Iris pigment epithelial cell (primary cell): ENCODE measurements at places on chromosomes 12 and 14.

GRCh38 chr14:73267474-73267873 is 30.2 kb downstream of the PAPLN start:
- no peak for DNase-seq

DNA sequence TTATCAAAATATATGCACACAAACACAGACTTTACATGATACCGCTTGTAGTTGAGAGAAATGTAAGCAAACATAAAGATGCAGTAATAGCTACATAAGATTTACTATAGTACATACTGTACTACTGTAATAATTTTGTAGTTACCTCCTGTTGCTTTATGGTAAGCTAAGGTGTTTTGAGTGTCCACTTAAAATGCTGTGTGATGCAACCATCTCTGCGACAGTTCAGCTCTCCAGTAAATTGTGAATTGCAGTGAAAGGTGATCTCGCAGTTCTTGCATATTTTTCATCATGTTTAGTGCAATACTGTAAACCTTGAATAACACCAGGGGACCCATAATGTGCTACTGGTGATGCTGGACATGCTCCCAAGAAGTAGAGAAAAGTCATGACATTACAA is 21.6 kb downstream of the ZC3H14 start:
- no peak for DNase-seq

GRCh38 chr14:96410119-96410518 is 18.2 kb downstream of the AK7 start:
- DNase-seq = no peak

DNA sequence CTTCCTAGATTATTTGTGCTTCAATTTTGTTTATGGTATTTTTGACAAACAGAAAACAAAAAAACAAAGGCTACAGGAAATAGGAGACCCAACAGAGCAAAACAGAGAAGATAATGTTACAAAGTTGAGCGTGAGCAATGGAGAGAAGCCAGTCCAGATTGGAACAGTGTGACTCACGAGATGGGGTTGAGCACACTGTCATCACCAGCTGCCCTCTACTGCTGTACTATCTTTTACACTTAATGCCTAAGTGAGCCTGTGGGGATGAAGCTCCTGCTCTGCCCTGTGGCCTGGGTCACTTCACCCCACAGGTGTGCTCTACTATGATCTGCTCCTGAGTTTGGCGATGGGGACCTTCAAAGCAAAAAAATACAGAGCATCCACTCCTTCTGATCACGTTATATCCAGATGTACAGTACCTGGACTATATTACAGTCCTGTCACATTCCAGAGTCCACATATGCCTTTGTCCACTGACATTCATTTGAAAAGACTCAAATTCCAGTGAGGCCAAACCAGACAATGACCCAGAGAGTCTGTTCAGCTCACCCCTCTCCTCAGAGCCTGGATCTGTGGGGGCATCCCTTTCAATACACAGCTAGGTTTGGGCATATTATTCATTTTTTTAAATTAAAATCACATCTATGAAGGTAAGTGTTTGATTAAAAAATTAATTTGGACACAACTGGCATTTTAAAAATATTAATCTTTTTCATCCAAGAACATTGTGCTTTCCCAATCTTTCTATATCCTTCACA is 4.4 kb downstream of the IPO8 start:
- DNase-seq = peak; percentile 89

- DNase-seq = no peak
Observed at GRCh38 chr12:121072147-121072546, 33.1 kb upstream of the OASL start.

DNA sequence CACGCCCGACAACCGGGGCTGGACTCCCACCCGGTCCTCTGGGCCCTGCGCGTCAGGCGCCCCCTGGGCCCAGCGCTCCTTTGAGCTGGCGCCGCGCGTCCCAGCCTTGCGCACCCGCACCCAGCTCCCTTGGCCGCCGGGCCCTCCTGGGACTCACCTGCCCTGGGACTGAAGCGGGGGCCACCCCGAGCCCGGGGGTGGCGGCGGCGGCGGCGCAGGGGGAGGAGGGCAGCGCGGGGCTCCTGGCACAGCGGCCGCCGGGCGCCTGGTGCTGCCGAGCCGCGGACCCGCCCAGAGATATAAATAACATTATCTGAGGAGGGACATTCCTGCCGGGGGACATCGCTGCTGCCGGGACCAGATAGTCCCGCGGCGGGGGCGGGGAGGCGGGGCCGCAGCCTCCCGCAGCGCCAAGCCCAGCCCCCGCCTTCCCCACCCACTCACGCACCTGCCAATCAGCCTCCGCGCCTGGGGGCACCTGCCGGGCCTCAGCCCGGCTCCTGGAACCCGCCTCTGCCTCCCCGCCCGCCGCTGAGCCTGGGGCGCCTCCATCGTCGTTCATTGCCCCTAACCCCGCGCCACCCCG is at the start of gene SPTB:
TSS of gene SPTB (minus strand) at position 273 of the 586 bp plus-strand sequence. CDS start 56,813 bp downstream, outside the sequence.
- DNase-seq = no peak

GRCh38 chr12:6534945-6535696 is 804 bp downstream of the GAPDH start:
- DNase-seq = peak; percentile 90

GRCh38 chr12:121766290-121767039 is 27.0 kb downstream of the RHOF start:
- DNase-seq = no peak

DNA sequence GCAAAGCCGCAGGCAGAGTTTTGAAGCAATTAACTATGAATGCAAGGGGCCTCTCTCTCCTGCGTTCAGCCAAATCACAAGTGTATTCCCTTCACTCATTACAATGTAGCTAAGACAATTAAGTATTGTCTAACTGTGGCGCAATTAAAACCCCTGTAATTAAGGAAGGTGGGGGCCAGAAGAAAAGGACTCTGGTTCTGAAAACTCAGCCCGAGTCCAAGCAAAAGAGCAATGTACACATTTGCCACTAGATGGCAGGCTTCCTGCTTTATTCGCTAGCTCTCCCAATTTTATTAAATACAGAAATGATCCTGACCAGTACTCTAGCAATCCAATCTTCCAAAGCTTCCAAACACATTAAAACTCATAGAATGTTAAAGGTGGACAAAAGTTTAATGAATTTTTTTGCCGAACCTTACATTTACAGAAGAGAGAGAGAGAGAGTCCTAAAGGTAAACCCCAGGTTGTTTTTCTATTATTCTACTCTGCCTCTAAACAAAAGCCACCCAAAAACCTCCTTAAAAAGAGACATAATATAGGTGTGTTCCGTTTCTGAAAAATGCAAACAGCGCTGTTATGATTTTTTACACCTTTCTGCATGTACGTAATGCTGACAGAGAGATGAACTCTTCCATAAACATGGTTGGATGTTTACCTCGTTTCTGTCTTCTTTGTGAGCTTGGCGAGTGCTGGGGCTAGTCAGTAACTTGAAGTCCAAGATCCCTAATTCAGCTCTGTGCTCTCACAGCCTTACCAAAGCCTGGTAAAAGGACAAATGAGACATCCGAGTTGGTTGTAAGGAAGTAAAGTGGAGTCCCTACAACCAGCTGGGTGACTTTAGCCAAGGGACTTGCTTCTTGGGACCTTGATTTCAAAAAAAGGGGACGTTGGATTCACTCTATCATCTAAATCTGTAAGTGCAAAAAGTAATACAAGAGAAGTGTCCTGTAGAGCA is 50.9 kb upstream of the VASH1 start:
- peak; percentile 39 for DNase-seq

DNA sequence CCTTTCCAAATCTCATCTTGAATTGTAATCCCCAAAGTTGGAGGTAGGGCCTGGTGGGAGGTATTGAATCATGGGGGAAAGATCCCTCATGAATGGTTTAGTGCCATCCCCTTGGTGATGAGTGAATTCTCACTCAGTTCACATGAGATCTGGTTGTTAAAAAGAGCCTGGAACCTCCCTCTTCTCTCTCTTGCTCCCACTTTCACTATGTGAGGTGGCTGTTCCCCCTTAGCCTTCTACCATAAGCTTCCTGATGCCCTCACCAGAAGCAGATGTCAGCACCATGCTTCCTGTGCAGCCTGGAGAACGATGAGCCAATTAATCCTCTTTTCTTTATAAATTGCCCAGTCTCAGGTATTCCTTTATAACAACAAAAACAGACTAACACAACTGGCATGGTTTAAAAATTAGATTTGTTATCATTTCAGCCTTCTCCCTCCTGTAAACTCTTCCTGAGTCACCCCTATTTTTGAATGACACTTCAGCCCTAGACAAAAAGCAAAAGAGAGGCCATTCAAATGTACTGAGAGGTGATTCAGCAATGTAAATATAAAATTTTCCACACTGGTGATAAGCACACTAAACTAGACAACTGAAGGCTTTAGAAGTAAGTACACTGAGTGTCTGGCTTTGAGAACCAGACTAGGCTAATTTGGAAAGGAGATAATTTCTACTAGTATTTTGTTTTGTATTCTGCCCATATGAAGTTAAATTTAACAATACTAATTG is 212.1 kb upstream of the ABCD2 start:
- peak; percentile 38 for DNase-seq

DNA sequence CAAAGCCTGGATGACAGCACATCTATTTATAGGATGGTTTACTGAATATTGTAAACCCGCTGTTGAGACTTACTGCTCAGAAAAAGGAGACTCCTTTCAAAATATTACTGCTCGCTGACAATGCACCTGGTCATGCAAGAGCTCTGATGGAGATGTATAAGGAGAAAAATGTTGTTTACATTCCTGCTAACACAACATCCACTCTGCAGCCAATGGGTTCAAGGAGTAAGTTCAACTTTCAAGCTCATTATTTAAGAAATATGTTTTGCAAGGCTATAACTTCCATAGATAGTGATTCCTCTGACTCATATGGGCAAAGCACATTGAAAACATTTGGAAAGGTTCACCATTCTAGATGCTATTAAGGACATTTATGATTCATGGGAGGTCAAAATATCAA is 201.7 kb downstream of the SNAPC1 start:
- DNase-seq = peak; percentile 70

DNA sequence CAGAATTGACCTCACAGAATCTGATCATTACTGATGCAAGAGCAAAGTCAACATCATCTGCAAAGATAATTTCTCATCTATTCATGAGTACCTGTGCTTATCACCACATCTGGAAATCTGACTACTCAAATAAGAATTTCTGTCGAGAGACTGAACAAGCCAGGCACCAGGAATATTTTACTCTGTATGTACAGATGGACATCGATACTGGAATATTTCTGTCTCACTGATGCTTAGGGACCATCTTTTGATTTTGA is 105.2 kb downstream of the BICD1 start:
- no peak for DNase-seq

DNA sequence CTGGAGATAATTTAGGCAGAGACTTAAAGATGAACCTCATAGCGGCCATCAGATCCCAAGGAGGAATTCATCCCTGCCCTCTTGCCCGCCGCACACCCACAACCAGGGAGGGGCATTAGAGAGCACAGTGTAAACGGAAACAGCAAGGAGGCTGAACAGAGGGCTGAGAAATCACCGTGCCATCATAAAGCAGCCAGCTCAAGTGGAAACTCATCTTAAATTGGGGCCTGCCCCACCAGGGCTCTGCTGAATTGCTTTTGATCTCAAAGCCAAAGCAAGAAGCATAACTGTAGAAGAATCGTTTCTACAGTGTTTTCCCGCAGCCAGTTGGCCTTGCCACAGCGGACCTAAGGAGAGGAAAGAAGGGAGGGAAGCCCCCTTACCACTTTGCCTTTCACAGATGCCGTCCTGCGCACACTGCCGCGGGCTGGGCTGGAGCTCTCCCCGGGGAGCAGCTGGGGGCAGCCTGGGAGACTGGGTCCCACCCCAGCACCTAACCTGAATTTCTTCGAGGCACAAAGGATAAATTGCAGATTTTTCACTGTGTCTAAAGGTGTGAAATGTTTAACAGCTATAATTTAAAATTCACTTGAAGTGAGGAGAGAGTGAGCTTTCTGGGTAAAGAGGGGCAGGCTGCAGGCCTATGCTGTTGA is 51.8 kb upstream of the MMP17 start:
- DNase-seq = no peak

- no peak for DNase-seq
Observed at GRCh38 chr14:50311337-50311971, 575 bp downstream of the L2HGDH start.

DNA sequence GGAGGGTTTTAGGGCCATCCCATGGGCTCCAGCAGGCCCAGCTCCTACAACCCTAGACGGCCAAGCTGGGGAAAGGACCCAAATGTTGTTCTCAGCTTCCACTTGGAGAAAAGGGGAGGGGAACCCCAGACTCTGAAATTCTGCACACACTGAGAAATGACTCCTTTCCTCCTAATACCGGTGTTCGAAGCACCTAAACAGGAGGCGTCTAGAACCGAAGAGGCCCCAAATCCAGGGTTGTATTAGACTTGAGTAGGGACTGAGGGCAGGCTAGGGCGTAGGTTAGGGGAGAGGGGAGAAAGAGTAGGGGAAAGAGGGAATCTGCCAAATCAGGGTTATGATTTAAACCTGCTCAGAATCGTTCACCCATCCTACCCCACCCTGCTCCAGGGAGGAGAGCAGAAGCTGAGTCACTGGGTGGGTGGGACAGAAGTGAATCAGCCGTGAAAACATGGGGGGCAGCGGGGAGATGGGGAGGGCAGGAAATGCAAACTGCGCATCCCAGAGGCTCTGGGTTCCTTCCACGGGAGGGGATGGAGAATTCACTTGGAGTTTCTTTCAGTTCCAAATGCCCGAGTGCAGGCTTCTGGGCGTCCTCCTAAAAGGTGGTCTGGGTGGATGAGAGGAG is 1.0 kb downstream of the IGFBP6 start:
- peak; percentile 74 for DNase-seq

- peak; percentile 77 for DNase-seq
Observed at GRCh38 chr12:1435456-1435855, 158.9 kb downstream of the FBXL14 start.

DNA sequence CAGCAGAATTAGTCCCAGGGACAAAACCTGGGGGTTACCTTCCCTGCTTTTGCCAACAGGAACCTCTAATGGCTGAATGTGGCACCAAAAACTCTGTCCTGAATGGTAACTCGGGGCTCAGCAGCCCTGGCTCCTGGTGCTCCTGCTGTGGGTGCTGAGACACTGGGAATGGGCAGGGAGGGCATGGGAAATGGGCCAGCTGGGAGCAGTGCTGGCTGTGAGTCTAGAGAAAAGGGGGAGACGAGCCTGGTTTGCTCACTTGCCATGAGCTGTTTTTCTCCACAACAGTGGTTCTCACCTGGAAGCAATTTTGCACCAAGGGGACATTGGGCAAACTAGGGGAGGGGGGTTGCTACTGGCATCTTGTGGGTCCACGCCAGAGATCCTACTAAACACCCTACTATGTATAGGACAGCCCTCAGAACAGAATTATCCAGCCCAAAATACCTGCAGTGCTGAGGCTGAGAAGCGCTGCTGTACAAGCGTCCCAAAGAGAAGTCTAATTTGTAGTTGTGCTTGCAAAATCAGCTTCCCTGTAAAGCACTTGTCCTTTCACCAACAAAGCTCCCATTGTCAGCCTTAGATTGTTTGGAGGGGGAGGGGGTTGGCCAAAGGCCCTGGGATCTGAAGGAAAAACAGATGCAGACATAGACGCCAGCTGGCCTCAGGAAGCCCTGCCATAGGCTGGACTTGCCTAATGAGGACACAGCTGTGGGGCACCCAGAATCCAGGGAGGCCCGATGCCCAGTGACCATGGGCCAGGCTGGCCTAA is 3.6 kb downstream of the LRRC74A start:
- no peak for DNase-seq
